Activated CD8-positive, alpha-beta T cell treated with anti-CD3 and anti-CD28 coated beads for 36 hours (primary cell): ENCODE measurements at places on chromosomes 5 and 9. TPM values are rescaled to one million over a fixed set of nuclear protein-coding genes. Genes with fewer than 3 reads are reported as not detected.
A peak's percentile ranks its signal among the peaks of the same experiment; 100 is the strongest.

Gene PCDHGB5
- not detected for total RNA-seq

Gene HRH2
- total RNA-seq = 23.2 TPM

Gene SPINK13
- not detected for total RNA-seq

Gene CER1
- not detected for total RNA-seq

Gene CDC14B
- 0.54 TPM for total RNA-seq

Gene SEMA4D
- total RNA-seq = 290 TPM

Gene GABRA6
- not detected for total RNA-seq

Gene PCDHGA10
- total RNA-seq = not detected

Gene SPATA6L
- 0.78 TPM for total RNA-seq

Gene RMRP
- 13,311 TPM for total RNA-seq

DNA sequence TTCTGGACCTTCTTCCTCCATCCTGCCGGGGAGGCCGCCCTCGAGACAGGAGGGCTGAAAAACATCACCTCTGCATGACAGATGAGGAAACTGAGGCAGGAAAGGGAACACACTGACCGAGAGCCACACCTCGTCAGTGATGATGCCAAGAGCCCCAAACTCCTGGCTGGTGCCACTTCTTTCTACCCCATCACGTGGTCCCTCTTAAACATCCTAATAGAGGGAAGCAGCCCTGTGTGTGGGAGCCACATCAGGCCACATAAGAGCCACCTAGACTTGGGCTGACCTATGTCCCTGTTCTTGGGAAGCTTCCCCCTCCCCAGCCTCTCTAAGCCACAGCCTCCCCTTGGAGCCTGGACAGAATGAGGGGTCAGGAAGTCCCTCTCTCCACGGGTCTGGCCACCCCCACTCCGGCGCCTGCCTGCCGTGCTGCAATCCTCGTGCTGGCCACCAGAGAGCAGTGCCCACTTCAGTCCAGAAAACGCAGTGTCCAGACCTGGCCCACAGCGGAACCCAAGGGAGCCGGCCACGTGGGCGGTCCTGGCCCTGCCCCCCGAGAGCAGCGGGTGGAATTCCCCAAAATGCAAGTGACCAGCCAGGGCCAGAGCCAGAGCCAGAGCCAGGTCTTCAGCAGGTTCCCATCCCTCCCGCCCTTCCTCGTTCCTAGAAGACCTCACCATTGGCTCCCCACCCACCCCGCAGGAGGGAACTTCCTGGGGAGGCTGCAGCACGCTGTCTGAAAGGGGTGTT, 54.7 kb upstream of the SARDH start:
- peak; percentile 66 for DNase-seq
- H3K27me3 ChIP-seq = peaks cover 4% of the 10 kb centered on the region
- H3K27ac ChIP-seq = no peak overlapping the region
- H3K4me1 ChIP-seq = peaks cover 6% of the 10 kb centered on the region

DNA sequence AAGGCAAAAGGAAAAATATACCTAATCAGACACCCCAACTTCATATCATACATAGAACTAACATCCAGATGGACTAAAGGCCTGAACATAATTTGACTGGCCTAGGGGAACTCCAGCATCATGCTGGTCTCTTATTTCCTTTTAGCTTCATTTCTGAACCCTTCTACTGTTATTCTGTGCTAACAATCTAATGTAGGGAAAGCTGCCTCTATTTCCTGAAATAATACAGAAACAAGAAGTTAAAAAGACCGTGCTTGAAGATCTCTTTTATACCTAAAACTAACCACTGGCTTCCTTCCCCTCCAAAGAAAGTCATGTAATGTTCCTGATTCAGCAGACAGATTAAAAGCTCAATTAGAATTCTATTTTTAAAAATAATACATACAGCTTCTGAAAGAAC, 36.7 kb downstream of the LPAR1 start:
- no peak overlapping the region for H3K4me3 ChIP-seq
- no peaks in the 10 kb centered on the region for H3K36me3 ChIP-seq
- DNase-seq = no peak
- H3K27ac ChIP-seq = no peak overlapping the region
- H3K27me3 ChIP-seq = no peaks in the 10 kb centered on the region
- H3K4me1 ChIP-seq = no peaks in the 10 kb centered on the region

DNA sequence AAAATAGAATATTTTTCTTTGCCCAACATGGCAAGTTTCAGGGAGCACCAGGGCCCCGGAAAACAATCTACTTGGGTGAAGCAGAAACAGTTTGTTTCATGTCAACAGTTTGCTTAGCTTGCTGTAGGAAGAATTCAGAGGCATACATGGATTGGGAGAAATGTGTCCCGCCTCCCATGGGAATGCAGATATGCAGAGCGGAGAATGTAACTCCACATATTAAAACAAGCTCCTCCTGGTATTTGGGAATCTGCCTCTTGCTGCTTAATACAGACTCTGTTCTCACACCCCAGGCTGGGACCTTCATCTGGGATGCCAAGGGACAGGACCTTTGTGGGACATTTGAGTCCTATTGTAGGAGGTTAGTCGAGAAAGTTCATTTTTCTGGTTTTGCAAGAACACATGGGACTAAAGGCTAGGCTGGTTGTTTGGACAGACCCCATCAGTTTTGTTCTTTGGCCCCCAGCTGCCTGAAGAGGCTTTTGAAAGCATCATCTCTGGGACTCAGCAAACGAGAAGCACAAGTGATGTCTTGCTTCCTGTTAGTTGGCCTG, 220.5 kb upstream of the ADRA1B start:
- H3K27me3 ChIP-seq = peaks cover 2% of the 10 kb centered on the region
- no peaks in the 10 kb centered on the region for H3K36me3 ChIP-seq
- no peaks in the 10 kb centered on the region for H3K4me1 ChIP-seq
- DNase-seq = no peak
- no peak overlapping the region for H3K4me3 ChIP-seq
- no peak overlapping the region for H3K27ac ChIP-seq

DNA sequence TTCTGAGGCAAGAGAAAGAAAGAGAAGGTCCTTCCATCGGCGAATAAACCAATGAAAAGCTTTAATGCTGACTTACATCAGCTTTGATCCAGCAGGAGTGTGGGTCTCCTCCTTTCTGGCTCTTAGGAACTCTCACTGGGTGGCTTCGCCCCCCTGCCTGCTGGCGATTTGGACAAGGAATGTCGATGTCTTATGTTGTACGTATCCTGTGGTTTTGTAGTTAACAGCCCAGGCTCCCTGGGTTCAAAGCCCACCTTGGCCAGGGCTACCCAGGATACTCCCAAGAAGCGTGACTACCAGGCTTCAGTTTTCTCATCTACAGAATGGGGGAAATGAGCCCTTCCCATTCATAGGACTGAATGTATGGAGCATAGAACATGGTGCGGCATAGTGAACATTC, 124.2 kb downstream of the ROR2 start:
- no peak overlapping the region for H3K4me3 ChIP-seq
- H3K4me1 ChIP-seq = no peaks in the 10 kb centered on the region
- no peak overlapping the region for H3K27ac ChIP-seq
- no peak for DNase-seq
- H3K27me3 ChIP-seq = peaks cover 1% of the 10 kb centered on the region

DNA sequence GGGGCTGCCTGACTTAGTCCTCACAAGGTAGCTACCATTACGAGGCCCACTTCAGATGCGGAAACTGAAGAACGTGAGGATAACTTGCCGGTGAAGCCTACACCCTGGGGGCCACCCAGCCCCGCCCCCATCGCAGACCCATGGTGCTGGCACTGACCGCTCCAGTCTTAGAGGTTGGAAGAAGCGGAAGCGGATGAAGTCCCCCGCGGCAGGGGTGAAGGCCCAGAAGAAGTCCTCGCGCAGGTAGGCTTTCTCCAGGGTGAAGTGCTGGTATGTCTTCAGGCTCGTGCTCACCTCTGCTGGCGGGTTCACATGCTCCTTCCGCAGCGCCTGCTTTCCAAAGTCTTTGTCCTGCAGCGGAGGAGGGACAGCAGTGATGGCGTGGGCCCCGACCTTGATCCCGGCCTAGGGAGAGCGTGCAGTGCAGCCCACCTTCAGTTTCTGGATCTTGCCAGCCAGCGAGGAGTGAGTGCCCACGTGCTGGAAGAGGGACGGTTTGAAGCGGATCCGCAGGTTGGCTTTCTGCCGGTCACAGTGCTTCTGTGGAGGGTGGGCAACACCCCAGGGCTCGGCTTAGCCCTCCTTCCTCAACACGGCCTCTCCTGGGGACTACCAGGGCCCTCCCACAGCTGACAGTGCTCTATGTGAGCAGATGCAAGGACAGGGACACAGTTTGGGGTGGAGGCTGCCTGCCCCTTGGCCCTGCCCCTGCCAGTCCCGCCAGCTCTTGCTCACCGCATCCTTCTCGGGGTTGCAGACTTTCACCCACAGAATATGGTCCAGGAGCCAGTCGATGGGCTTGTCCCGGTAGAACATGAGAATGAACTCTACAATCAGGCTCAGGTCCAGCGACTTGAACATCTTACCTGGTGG, 5.2 kb downstream of the LTC4S start:
- peaks cover 8% of the 10 kb centered on the region for H3K36me3 ChIP-seq
- H3K27ac ChIP-seq = no peak overlapping the region
- H3K4me3 ChIP-seq = no peak overlapping the region
- DNase-seq = no peak
- no peaks in the 10 kb centered on the region for H3K27me3 ChIP-seq

GRCh38 chr9:109086221-109086620, 33.5 kb downstream of the TMEM245 start:
- H3K27ac ChIP-seq = no peak overlapping the region
- DNase-seq = no peak
- peaks cover 13% of the 10 kb centered on the region for H3K4me1 ChIP-seq

DNA sequence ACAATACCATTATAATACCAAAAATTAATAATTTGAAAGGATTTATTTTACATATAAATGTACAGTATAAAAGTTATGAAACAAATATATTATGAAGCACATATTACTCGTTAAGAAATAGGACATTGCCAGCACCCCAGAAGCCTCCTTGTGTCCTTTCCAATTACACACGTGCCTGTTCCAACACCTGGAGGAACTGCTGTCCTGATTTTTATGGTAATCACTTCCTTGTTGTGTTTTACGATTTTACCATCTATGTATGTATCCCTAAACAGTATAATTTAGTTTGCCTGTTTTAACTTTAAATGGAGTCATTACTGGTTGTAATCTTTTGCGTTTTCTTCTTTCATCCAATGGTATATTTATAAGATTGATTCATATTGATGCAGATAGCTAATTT, 105.0 kb downstream of the CDC42SE2 start:
- peaks cover 80% of the 10 kb centered on the region for H3K4me1 ChIP-seq
- H3K27ac ChIP-seq = peak overlapping the region; percentile 76
- H3K27me3 ChIP-seq = no peaks in the 10 kb centered on the region
- DNase-seq = no peak

- no peak for DNase-seq
- H3K36me3 ChIP-seq = no peaks in the 10 kb centered on the region
- no peaks in the 10 kb centered on the region for H3K4me1 ChIP-seq
- H3K27ac ChIP-seq = no peak overlapping the region
- H3K4me3 ChIP-seq = no peak overlapping the region
Observed at GRCh38 chr9:125388978-125389377, 127.4 kb downstream of the GAPVD1 start.

GRCh38 chr5:149802008-149802680, 72.0 kb downstream of the PPARGC1B start:
- no peak for DNase-seq
- H3K27me3 ChIP-seq = no peaks in the 10 kb centered on the region
- no peak overlapping the region for H3K27ac ChIP-seq
- no peaks in the 10 kb centered on the region for H3K36me3 ChIP-seq
- peaks cover 2% of the 10 kb centered on the region for H3K4me1 ChIP-seq

- H3K36me3 ChIP-seq = no peaks in the 10 kb centered on the region
- no peak overlapping the region for H3K27ac ChIP-seq
- H3K4me3 ChIP-seq = no peak overlapping the region
- DNase-seq = no peak
- H3K27me3 ChIP-seq = no peaks in the 10 kb centered on the region
Observed at GRCh38 chr9:97933297-97933998, 4.5 kb downstream of the HEMGN start.

DNA sequence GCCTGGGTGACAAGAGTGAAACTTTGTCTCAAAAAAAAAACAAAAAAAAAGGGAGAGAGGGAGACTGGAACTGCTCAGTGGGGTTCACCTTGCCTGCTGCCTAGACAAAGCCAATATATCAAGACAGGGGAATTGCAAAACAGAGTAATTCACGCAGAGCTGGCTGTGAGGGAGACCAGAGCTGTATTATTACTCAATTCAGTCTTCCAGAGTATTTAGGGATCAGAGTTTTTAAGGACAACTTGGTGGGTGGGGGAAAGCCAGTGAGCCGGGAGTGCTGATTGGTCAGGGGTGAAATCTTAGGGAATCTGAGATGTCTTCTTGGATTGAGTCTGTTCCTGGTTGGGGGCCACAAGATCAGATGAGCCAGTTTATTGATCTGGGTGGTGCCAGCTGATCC, 25.6 kb upstream of the SPIN1 start:
- H3K27ac ChIP-seq = no peak overlapping the region
- H3K27me3 ChIP-seq = no peaks in the 10 kb centered on the region
- H3K36me3 ChIP-seq = no peaks in the 10 kb centered on the region
- no peak overlapping the region for H3K4me3 ChIP-seq
- H3K4me1 ChIP-seq = no peaks in the 10 kb centered on the region

DNA sequence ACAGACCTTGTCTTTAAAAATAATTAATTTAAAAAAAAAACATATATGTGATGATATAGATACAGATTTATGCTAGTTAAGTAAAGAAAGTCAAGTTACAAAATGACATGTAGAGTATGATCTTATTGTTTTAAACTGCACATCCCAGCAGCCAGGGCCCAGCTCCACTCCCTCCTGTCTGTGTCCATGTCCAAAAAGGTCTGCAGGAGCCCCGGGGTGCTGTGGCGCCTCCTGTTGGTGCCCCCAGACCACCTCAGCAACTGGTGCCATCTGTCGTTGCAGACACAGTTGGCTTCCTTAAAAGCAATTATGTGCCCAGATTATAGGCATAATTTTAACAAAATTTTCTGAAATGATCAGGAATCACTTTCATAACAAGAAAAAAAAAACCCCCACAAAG, 33.3 kb downstream of the IPPK start:
- peaks cover 10% of the 10 kb centered on the region for H3K4me1 ChIP-seq
- no peak overlapping the region for H3K27ac ChIP-seq
- H3K4me3 ChIP-seq = no peak overlapping the region
- no peak for DNase-seq

DNA sequence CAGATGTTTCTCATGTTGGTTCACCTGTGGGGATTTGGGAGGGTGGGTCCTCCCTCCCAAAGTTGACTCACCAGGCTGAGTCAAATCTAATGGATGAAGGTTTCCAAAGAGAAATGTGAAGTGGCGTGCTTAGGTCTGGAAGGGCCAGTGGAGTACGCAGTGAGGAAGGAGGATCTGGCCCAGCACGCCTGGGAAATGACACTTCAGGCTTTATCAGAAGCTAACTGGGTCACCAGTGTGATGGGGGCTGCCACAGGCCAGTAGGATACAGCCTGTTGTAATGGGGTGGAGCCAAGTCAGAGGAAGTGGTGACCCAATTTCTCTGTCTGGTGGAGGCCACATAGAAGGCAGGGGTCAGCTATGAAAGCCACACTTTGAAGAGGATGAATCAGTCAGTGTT, 18.0 kb downstream of the POLR1E start:
- no peak overlapping the region for H3K4me3 ChIP-seq
- H3K4me1 ChIP-seq = peaks cover 17% of the 10 kb centered on the region
- peak overlapping the region; percentile 64 for H3K27ac ChIP-seq
- H3K27me3 ChIP-seq = no peaks in the 10 kb centered on the region
- peaks cover 55% of the 10 kb centered on the region for H3K36me3 ChIP-seq
